Gastrocnemius medialis (tissue), 4 donors: ENCODE measurements at places on chromosomes 1 and 21. TPM values are rescaled to one million over a fixed set of nuclear protein-coding genes. Genes with fewer than 3 reads are reported as not detected.

DNA sequence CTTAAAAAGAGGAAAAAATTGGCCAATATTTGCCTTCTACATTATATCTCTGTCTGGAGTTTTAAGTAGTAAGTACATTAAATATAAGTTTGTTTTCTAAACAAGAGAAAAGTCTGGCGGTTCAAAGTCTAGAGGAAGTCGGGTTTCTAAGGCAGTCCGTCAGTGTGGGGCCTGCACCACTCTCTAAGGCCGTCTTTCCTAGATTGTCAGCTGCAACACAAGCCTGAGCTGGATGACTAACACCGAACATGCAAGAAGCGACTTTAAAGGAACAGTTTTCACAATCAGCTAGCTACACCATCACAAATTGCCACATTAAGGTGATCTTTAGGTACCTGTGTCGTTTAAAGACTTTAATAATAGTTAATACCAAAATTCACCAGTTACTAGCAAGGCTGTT, 19.6 kb downstream of the CCSAP start:
- H3K36me3 ChIP-seq: no peaks in the 10 kb centered on the region
- H3K27me3 ChIP-seq: no peaks in the 10 kb centered on the region
- no peaks in the 10 kb centered on the region for H3K4me1 ChIP-seq
- no peak for DNase-seq

GRCh38 chr1:31856140-31856539, 40.3 kb upstream of the SPOCD1 start:
- H3K4me1 ChIP-seq: no peaks in the 10 kb centered on the region
- H3K27me3 ChIP-seq: no peaks in the 10 kb centered on the region
- no peak overlapping the region for H3K27ac ChIP-seq
- DNase-seq: no peak
- no peak overlapping the region for H3K4me3 ChIP-seq

DNA sequence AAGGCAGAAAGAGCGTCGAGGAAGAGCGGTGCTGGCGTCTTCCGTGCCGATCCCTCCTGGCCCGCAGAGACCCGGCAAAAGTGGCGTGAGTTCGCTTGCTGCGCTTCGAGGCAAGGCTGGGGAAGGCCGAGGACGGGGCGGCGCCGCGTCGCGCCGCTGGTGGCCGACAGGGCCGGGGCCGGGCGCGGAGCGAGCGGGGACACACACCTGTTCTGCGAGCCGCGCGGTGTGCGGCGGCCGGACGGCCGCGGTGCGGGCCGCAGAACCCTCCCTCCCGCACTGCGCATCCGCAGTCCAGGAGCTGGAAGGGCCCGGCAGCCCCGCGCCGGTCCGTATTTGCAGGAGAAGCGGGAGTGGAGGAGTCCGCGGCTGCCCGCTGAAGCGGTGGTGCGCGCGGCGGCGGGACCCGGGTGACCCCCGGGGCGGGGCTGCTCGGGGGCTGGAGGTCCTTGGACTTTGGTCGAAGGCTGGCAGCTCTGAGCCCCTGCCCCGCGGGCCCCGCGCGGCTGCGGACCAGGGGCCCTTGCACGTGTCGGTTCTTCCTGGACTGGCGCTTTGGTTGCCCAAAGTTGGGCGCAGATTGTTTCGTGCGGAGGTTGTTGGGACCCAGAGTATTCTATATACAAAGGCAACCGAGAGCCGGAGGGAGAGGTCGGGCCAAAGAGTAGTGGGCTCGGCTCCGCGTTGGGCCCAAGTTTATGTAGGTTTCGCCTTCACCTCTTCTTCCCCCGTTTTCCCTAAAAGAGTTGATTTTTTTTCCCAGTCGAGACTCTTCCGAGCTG, 2.6 kb downstream of the RNF220 start:
- H3K36me3 ChIP-seq: no peaks in the 10 kb centered on the region
- H3K27me3 ChIP-seq: peaks cover 96% of the 10 kb centered on the region
- peaks cover 18% of the 10 kb centered on the region for H3K4me1 ChIP-seq
- DNase-seq: no peak
- no peak overlapping the region for H3K27ac ChIP-seq
- H3K4me3 ChIP-seq: peak overlapping the region; percentile 57

DNA sequence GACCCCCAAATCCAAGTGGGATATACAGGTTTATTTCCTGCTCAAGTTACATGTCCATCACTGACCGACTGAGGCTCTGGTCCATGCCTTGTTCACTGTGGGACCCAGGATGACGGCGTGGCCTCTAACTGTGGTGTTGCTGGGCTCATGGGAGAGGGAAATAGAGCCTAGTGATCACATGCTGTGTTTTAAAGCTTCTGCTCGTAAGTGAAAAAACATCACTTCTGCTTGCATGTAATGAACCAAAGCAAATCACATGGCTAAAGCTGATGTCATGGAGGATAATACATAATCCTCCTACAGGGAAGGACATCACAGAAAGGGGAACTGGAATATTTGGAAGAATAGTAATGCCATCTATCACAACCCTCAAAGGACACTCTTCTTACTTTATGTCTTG, 107.6 kb downstream of the FASLG start:
- no peaks in the 10 kb centered on the region for H3K36me3 ChIP-seq
- H3K4me3 ChIP-seq: no peak overlapping the region
- H3K27ac ChIP-seq: no peak overlapping the region
- no peaks in the 10 kb centered on the region for H3K4me1 ChIP-seq
- H3K27me3 ChIP-seq: no peaks in the 10 kb centered on the region

DNA sequence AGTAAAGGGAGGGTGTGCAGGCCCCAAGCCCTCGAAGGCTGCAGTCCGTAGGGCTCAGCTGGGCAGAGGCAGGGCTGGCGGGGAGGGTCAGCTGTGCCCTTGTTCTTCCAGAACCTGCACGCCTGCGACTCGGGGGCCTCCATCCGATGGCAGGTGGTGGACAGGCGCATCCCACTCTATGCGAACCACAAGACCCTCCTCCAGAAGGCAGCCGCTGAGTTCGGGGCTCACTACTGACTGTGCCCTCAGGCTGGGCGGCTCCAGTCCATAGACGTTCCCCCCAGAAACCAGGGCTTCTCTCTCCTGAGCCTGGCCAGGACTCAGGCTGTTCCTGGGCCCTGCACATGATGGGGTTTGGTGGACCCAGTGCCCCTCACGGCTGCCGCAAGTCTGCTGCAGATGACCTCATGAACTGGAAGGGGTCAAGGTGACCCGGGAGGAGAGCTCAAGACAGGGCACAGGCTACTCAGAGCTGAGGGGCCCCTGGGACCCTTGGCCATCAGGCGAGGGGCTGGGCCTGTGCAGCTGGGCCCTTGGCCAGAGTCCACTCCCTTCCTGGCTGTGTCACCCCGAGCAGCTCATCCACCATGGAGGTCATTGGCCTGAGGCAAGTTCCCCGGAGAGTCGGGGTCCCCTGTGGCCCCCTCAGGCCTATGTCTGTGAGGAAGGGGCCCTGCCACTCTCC, 13.6 kb upstream of the LRRC3 start:
- H3K4me1 ChIP-seq: no peaks in the 10 kb centered on the region
- no peak for DNase-seq
- H3K27me3 ChIP-seq: peaks cover 3% of the 10 kb centered on the region
- H3K4me3 ChIP-seq: no peak overlapping the region

GRCh38 chr1:78520216-78520615, 29.4 kb downstream of the PTGFR start:
- no peak overlapping the region for H3K27ac ChIP-seq
- H3K4me1 ChIP-seq: no peaks in the 10 kb centered on the region
- no peak overlapping the region for H3K4me3 ChIP-seq

- H3K36me3 ChIP-seq: no peaks in the 10 kb centered on the region
Measured at GRCh38 chr1:88678405-88678804, 5.7 kb upstream of the PKN2 start.

- H3K27ac ChIP-seq: no peak overlapping the region
- H3K4me1 ChIP-seq: no peaks in the 10 kb centered on the region
Measured at GRCh38 chr1:95984798-95985374, 736.7 kb upstream of the PTBP2 start.

- DNase-seq: no peak
- no peaks in the 10 kb centered on the region for H3K27me3 ChIP-seq
- H3K4me3 ChIP-seq: no peak overlapping the region
- H3K36me3 ChIP-seq: no peaks in the 10 kb centered on the region
- H3K4me1 ChIP-seq: no peaks in the 10 kb centered on the region
Measured at GRCh38 chr1:171219346-171220080, 28.8 kb upstream of the FMO1 start.

DNA sequence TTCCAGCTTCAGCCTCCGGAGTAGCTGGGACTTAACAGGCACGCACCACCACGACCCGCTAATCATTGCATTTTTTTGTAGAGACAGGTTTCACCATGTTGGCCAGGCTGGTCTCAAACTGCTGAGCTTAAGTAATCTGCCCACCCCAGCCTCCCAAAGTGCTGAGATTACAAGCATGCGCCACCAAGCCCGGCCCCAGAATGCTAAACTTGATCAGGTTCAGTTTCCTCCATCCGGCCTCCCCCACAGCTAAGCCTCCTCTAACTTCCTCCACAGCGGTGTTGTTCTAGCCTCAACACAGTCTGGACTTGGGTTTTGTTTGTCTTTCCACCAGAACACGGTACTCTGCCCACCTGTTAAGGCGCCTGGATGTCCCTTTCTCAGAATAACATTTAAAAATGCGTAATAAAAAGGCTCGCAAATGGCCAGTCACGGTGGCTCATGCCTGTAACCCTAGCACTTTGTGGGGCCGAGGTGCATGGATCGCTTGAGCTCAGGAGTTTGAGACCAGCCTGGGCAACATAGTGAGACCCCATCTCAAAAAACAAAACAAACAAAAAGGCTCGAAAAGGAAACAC, 2.4 kb downstream of the PARP1 start:
- H3K27me3 ChIP-seq: no peaks in the 10 kb centered on the region
- no peak for DNase-seq
- H3K27ac ChIP-seq: no peak overlapping the region
- H3K4me1 ChIP-seq: peaks cover 64% of the 10 kb centered on the region
- H3K36me3 ChIP-seq: no peaks in the 10 kb centered on the region

GRCh38 chr1:2956576-2956975, 64.7 kb upstream of the ACTRT2 start:
- H3K4me3 ChIP-seq: no peak overlapping the region
- no peak overlapping the region for H3K27ac ChIP-seq
- no peaks in the 10 kb centered on the region for H3K27me3 ChIP-seq

GRCh38 chr1:7116001-7116400, 330.7 kb downstream of the CAMTA1 start:
- no peak overlapping the region for H3K4me3 ChIP-seq
- H3K27me3 ChIP-seq: no peaks in the 10 kb centered on the region

GRCh38 chr1:88357729-88358128, 326.3 kb upstream of the PKN2 start:
- no peaks in the 10 kb centered on the region for H3K4me1 ChIP-seq
- no peak overlapping the region for H3K27ac ChIP-seq
- no peak for DNase-seq
- H3K27me3 ChIP-seq: no peaks in the 10 kb centered on the region
- H3K36me3 ChIP-seq: no peaks in the 10 kb centered on the region

DNA sequence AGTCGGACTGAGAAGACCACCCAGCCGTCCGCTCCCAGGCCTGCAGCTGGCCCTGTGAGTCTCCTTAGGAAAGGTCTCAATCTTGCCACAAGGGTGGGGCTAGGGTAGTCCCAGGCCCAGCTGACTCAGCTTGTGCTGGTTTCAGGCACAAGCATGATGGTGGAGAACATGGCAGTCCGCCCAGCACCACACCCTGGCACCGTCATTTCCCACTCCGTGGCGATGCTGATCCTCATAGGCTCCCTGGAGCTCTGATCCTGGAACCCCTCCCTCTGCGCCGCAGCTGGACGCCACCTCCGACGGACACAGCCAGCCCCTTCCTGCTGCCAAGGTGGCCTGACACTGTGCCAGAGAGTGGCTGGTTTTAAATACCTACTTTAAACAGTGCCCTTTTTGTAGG, 10.7 kb downstream of the TMEM81 start:
- no peak overlapping the region for H3K27ac ChIP-seq
- no peak overlapping the region for H3K4me3 ChIP-seq
- no peaks in the 10 kb centered on the region for H3K36me3 ChIP-seq
- no peak for DNase-seq

DNA sequence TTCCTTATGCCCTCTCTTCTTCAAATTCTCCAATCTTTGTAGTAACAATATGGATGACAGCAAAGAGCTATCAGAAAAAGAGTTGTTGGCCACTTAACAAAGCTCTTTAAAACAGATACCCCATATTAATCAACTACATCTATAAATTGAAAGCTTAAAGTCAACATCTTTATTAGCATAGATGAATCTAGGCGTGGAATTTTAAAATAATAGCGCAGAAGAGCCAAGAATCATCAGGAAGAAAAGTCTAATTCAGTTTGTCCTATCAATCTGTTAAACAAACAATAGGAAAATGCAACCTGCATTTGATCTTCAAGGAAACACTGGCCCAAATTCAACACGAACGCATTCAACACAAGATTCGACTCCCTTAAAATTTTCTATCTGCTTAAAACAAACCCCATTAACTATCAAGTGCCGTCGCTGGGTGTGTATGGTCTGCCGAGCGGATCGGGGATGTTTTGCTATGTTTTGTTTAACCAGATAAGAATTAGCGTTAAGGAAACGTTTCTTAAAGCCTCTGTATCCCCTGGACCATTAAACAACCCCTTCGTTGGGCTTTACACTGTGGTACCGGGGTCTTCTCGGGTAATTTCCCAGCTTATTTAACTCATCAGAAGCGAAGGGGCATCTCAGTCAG, 1.0 kb downstream of the LYST start:
- no peaks in the 10 kb centered on the region for H3K27me3 ChIP-seq
- DNase-seq: no peak
- peak overlapping the region; percentile 78 for H3K4me3 ChIP-seq
- H3K27ac ChIP-seq: peak overlapping the region; percentile 91
- H3K36me3 ChIP-seq: no peaks in the 10 kb centered on the region

- no peaks in the 10 kb centered on the region for H3K4me1 ChIP-seq
- H3K4me3 ChIP-seq: no peak overlapping the region
- H3K36me3 ChIP-seq: no peaks in the 10 kb centered on the region
- DNase-seq: no peak
- H3K27me3 ChIP-seq: no peaks in the 10 kb centered on the region
- no peak overlapping the region for H3K27ac ChIP-seq
Measured at GRCh38 chr1:57674801-57675200, 250.9 kb upstream of the DAB1 start.

DNA sequence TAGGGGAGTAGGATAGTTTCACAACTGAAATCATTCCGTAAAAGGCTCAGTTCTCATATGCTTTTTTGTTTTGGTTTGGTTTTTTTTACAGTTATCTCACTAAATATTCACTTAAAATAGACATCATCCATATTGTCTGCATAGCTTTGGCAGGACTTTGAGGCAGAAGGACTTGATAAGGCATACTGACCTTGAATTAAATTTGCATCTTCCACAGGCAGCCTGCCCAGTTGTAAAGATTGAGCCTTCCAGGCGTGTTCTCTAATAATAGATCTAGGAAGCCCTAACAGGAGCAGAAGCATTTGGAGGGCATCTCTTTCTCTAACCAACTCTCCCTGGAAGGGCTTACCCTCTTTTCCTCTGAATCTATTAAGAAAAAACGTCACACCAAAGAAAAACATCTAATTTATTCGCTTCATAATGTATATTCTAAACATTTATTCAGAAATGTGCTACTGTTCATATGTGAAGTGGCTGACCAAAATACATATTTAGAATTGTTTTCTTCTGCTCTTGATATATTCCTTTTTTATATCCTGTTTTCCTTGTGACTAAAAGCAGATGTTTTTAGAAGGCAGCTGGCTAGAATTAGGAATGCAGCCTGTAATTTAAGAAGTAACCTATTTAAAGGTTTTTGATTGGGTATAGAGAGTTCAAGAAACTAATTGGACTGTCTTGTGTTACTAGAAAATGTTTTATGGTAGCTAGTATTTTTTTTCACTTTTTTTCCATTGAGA, 20.2 kb downstream of the DESI2 start:
- no peaks in the 10 kb centered on the region for H3K36me3 ChIP-seq
- peaks cover 25% of the 10 kb centered on the region for H3K4me1 ChIP-seq
- H3K27me3 ChIP-seq: no peaks in the 10 kb centered on the region
- no peak for DNase-seq
- no peak overlapping the region for H3K4me3 ChIP-seq

ANKRD34A gene
- total RNA-seq: 5.3 TPM

OR2T2 gene
- total RNA-seq: not detected

SPSB1 gene
- 161 TPM for total RNA-seq

CCDC30 gene
- 0.46 TPM for total RNA-seq

ZNF670 gene
- total RNA-seq: 0.49 TPM
